ENCODE measurements at places on chromosomes 7 and 10.

GRCh38 chr7:23021596-23021995 is 7.7 kb upstream of the HYCC1 start:
- DNase-seq, result no peak

DNA sequence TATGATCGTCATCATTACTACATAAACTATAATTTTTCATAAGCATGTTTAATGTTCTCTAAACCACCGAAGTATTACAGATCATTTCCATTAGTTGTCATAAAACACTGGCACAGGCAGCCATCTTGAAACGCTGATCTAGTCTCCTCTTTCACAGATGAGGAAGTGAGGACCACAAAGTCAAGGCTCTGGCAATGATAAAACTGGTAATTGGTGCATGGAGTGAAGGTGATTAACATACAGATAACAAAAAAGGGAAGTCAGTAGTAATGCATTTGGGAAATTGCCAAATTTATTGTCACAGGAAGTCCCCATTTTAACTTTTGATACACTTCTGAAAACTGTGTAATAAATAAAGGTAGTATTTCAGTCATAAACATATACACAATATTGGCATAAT is 49.3 kb downstream of the FBXL13 start:
- DNase-seq, result no peak

DNA sequence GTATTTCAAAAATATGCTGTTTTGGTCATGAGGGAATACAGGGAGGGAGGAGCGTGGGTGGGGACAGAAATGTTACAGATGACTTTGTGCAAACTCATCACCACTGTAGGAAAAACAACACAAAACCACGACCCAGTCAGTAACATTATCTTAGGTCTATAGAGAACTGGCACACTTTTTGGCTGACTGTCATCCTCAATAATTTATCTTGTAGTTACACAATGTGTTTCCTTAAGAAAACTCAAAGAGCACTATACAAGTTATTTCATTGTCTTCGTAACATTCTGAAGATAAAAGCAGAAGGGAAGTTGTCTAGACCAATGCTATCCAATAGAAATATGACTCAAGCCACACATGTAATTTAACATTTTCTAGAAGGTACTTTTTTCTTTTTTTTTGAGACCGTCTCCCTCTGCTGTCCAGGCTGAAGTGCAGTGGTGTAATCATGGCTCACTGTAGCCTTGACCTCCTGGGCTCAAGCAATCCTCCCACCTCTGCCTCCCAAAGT is 16.9 kb upstream of the CDK14 start:
- DNase-seq, result no peak

DNA sequence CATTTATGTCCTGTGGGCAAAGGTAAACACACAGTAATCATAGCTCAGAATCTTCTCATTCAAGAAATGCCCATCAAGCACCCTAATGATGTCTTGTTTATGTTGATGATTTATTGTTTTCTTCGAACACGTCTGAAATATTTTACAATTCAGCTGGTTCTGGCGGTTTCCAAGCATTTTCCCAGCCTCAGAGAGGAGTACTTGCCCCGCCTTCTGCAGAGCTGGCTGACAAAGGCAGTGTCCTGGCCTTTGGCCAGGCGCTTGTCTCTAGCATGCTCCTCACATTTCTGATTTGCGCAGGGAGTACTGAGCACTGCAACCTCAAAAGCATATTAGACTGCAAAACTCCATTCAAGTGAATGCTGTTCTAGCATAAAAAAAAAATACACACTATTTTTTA is 314.2 kb upstream of the GNAI1 start:
- no peak for DNase-seq

- DNase-seq, result no peak
Measured at GRCh38 chr10:101781984-101782810, 1.0 kb downstream of the NPM3 start.

DNA sequence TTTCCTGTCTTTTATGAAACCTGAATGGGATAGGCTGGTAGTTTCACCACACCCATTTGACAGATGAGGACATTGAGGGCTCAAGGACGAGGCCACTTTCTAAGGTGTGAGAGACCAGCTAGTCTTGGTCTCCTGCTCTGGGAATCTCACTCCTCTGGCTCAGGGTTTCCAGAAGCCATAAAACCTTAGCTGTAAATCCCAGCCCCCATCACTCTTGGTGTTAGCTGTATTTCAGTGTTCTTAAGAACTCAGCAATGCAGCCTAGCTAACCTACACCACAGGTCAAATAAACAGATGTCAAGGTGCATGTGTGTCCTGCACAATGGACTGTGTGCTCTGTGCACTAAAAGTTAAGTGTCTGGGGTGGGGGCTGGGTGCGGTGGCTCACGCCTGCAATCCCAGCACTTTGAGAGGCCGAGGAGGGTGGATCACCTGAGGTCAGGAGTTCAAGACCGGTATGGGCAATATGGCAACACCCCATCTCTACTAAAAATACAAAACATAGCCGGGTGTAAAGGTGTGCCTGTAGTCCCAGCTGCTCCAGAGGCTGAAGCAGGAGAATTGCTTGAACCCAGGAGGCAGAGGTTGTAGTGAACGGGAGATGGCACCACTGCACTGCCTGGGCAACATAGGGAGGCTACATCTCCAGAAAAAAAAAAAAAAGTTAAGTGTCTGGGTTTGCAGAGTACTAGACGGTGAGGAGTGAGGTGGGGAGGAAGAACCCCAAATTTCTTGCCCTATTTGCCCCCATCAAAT is 567 bp upstream of the EPO start:
- no peak for DNase-seq

GRCh38 chr10:59985639-59986038 is 79.3 kb upstream of the CCDC6 start:
- DNase-seq, result no peak

- DNase-seq, result no peak
Measured at GRCh38 chr10:35890676-35891495, 248.8 kb upstream of the FZD8 start.

- DNase-seq, result no peak
Measured at GRCh38 chr10:43796781-43797180, 148.1 kb upstream of the ZNF32 start.

GRCh38 chr7:91957232-91957631 is 16.6 kb downstream of the AKAP9 start:
- no peak for DNase-seq

GRCh38 chr10:114498413-114499111 is 94.3 kb upstream of the AFAP1L2 start:
- DNase-seq, result no peak

GRCh38 chr7:43470110-43470509 is 112.8 kb upstream of the STK17A start:
- DNase-seq, result no peak

DNA sequence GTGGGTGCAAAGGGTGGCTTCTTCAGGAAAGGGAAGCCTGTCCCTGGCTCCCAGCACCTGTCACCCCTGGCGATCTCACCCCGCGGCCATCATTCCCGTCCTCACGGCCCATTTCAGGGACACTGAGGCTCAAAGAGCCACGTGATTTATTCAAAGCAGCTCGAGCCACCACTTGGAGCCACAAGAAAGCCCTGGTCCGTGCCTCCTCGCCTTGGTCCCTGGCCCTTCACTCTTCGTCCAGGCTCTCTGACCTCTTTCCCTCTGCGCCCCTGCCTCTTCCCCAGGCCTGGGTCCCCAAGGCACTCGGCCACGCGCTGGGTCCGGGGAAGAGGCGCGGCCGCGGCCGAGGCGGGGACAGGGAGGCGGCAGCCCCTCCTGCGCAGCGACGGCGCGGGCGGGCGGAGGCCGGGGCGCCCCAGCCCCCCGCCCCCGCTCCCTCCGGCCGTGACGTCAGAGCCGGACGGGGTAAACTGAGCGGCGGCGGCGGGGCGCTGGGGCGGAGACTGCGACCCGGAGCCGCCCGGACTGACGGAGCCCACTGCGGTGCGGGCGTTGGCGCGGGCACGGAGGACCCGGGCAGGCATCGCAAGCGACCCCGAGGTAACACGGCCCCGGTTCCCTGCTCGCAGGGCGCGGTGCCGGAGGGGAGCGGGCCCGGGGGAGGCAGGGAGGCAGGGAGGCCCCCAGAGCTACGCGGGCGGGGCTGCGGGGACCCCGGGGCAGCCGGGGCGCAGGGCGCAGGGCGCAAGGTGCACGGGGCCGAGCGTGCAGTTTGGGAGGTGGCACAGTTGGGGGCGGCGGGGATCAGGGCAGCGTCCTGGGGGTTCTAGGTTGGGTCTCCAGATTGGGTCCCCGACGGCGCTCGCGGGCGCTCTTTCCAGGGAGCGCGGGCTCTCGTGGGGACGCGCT is at the start of gene SLC18A2:
Gene SLC18A2 (plus strand): TSS at position 494 of the 909 bp plus-strand sequence. CDS start 580 bp downstream, outside the sequence.
- no peak for DNase-seq

- no peak for DNase-seq
Measured at GRCh38 chr7:37526623-37527022, 78.0 kb upstream of the ELMO1 start.

DNA sequence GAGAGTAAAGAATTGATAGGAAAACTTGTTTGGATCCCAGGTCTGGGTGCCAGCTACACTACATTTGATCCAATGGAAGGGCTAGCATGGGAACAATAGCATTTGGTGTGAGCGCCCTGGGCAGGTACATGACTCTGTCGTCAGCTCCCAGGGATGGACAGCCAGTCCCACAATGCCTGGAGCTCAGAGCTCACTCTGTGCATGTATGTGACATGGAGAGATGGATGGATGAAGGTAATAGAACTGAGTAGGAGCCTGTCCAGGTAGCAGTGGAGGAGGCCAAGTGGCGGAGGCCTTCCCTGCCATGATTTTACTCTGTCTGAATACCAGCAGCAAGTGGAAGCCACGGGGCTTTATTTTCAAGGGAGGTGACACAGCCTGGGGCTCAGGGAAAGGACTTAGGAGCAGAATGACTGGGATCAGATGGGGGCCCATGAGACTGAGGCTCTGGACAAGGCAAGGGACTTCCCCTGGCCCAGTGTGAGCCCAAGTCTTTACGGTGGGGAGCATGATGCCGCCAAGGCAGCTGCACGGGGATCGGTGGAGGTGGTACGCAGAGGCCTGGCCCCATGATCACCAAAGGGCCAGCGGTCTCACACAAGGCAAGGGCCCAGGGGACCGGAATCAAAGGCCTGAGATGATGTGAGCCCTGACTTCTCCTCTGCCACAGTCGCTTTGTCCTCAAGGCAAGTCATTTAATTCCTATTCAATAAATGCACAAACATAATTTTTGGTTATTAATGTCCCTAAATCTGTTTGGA is 5.9 kb downstream of the PTPRE start:
- no peak for DNase-seq

DNA sequence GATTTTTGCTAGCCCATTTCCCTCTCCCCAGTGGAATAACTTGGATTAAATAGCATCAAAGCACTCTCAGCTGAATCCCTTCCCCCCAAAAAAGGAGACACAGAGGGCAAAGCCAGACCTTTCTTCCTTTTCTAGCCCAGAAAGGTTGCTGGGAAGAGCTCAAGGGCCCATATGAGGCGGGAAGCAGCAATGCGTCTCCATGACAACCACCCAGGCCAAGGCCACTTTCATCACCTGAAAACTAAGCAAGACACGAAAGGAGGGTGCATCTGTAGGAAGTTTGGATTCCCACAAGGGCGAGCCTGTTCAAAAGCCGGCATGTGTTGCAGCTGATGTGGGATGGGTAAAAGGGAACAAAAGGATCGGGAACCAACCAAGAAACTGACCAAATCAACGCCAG is 229.1 kb downstream of the PLXNA4 start:
- no peak for DNase-seq

DNA sequence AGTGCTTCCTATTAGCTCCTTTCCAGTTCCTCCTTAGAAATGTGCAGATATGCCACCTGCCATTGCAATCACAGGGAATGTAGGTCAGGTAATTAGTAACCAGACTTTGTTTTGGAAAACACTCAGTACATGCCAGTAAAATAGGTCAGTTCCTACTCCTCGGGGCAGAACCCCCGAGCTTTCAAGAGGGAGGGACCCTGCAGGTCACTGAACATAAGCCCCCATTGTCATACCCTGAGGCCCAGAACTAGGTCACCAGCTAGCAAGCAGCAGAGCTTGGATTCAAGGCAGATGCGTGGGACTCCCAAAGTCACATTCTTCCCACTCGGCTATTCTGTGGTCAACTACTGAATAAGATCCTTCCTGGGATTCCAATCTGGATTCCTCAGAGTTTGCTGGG is 104.8 kb downstream of the PPP1R3C start:
- no peak for DNase-seq

DNA sequence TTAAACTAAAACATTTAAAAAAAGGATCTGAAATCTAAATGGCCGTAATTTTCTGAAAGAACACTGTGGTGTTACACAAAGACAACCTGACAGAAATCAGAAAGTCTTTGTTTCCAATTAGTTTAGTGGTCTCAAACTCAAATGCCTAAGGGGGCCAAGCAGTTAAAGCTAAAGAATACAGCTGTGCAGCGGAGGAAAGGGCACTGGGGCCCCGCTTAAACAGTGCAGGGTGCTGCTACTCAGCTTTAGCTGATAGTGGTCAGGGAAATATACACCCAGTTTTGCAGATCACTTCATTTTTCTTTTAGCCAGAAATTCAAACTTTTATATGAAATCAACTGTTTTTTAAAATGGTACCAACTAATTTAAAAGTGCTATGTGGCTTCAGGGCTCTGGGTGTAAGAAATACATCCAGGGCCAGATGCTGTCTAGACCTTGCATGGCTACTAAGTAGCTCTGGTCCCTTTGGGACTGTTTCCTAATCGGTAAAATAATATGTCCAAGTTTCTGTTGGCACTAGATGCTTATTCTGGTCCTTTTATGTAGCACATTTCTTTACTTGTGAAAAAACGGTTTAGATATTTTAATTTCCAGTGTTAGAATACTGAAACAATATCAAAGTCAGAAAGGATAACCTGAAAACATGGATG is 161.8 kb upstream of the LAMB4 start:
- no peak for DNase-seq

GRCh38 chr10:34200355-34200901 is 614.7 kb downstream of the PARD3 start:
- no peak for DNase-seq

DNA sequence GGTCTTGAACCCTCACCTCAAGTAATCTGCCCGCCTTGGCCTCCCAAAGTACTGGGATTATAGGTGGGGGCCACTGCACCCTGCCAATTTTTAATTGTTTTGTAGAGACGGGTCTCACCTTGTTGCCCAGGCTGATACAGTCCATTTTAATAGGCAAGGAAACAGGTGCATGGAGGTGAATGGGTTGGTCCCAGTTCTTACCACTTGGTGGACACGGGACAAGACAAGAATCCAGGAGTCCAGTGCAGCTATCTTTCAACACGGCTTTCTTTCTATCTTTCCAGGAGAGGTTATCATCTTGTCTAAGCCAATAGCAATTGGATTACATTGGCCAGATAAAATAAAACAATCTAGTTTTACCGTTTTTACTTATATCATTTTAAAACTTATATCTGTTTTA is 23.8 kb downstream of the TCF7L2 start:
- no peak for DNase-seq

GRCh38 chr10:117631276-117632145 is 89.0 kb downstream of the EMX2 start:
- DNase-seq, result no peak

- no peak for DNase-seq
Measured at GRCh38 chr7:142787034-142787768, 16.4 kb downstream of the PRSS2 start.

DNA sequence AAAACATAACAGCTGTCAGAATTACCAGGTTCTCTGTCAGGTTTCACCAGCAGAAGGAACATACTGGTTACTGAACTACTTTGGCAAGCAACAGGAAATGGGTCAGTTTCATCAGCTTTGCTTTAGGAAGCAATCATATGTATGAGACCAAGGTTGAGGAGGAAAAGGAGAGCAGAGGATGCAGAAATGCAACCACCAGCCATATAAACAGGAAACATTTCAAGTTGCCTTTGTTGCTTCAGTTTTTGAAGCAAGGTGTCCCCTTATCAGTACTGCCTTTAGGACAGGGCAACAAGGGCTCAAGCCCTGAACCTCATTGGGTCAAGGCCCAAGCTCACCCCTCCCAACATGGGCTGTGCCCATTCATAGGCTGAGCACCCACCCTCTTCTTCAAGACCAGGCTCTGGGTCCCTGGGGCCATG is 10.2 kb downstream of the HIPK2 start:
- DNase-seq, result no peak

- DNase-seq, result no peak
Measured at GRCh38 chr7:139992353-139993044, 70.3 kb downstream of the PARP12 start.
